T-helper 22 cell (primary cell): ENCODE measurements at places on chromosomes 3 and 15.

DNA sequence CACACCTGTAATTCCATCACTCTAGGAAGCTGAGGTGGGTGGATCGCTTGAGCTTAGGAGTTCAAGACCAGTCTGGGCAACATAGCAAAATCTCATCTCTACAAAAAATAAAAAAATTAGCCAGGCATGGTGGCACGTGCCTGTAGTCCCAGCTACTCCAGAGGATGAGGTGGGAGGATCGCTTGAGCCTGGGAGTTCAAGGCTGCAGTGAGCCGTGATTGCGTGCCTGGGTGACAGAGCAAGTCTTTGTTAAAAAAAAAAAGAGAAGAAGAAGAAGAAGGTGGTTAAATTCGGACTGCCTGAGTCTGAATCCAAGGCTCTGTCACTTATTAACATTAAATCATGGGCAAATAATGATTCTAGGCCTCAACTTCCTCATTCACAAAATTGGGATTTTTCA is 51.0 kb downstream of the EOMES start:
- DNase-seq = no peak

- DNase-seq = no peak
These were observed 337.2 kb downstream of the ZBTB20 start for GRCh38 chr3:114809668-114810413.

- DNase-seq = no peak
These were observed 93.7 kb upstream of the IMPG2 start for GRCh38 chr3:101414121-101414520.

DNA sequence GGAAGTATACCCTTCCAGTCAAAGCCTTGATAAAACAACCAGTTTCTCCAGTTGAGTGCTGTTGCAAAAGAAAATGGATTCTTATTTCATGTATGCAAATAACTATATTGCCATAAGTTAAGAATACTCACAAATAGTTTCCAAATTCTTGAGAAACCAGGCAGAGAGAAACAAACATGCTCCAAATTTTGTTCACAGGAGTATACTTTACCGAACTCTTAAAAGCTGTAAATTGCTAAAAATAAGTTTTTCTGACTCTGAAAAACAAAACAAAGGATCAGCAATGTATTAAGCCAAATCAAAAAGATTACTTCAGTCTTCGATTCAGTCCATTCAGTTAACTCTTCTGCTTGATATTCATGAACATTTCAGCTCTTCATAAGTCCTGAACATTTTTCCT is 646.5 kb downstream of the MCTP2 start:
- no peak for DNase-seq

DNA sequence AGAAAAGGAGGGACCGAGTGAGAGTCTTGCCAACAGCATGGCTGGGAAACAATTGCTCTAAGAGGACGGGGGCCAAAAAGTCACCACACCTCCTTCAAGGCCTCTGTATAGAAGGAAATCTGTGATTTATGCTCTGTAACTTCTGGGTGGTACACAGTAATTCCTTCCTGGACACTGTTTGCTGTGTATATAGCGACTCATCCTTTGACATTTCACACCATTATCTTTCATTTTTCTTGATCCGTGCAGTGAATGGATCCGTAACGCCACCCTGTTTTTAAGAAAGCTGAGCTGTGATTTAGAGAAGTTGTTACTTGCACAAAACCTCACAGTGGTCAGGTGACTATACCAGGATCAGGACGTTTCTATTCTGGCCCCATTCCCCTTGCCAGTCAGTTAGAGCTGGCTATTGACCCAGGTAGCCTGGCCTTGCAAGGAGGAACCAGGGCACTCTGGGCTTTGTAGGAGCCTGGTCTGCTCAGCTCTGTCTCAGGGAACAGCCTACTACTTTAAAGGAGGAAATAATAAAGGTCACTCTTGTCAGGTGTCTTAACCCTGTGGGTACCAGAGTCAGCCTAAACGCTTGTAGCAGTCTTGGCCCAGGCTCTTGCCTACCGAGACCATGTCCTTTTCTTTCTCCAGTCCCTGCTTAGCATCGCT is 86.5 kb upstream of the MYZAP start:
- no peak for DNase-seq

- DNase-seq = no peak
These were observed 36.0 kb downstream of the TIGIT start for GRCh38 chr3:114329823-114330222.

- DNase-seq = no peak
These were observed 45.2 kb downstream of the FBXL2 start for GRCh38 chr3:33322412-33322811.

GRCh38 chr3:180416111-180416594 is 185.8 kb upstream of the TTC14 start:
- DNase-seq = no peak

DNA sequence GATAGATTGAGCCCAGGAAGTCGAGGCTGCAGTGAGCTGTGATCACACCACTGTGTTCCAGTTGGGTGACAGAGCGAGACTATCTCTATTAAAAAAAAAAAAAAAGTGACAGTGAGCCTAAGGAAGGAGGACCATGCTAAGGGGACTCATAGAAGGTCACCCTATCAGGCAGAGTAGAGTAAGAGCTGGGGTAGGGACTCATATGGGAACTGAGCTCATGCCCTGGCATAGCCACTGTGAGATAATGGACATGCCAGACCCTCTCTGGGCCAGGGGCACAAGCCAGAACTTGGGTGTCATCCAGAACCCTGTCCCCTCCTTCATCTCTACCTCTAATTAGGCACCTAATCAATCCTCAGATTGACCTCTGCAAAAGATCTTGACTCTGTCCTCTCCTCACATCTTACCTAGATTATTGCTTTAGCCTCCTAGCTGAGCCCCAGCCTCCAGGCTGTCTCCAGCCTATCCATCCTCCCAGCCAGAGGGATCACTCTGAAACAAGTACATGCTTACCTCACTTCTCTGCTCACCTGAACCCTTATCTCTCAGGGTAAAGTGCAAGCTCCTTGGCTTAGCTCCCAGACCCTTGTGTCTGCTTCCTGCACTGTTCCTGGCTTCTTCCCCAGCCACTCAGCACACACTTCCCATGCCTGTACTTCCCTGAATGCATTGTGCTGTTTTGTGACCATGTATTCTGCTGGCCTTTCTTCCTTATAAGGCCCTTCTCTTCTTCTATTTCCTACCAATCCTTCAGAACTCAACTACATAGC is 76.4 kb downstream of the DAPK2 start:
- DNase-seq = no peak

- DNase-seq = no peak
These were observed 109.2 kb upstream of the TPM1 start for GRCh38 chr15:62933386-62933785.

DNA sequence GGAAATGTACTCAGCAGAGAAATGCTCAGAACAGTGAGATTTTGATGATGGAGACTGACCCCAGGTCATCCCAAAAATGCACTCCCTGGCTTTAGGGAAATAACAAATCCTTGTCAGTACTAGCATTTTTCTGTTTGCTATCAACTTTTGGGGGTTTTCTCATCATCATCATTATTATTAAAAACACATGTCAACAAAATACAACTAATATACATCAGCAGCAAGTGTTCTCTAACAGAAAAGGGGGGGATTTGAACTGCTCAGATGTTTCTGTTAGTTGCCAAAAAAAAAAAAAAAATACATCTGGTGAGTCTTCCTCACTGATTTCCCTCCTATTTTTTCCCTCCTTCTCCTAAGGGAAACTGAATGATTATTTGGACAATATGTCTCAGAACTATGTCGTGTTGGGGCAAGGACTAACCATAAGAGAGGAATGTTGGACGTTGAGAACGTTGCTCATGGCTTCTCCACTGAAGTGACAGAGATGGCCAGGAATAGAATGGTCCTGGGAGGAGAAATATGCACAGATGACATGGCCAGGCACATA is 230.0 kb upstream of the MCTP2 start:
- DNase-seq = no peak

DNA sequence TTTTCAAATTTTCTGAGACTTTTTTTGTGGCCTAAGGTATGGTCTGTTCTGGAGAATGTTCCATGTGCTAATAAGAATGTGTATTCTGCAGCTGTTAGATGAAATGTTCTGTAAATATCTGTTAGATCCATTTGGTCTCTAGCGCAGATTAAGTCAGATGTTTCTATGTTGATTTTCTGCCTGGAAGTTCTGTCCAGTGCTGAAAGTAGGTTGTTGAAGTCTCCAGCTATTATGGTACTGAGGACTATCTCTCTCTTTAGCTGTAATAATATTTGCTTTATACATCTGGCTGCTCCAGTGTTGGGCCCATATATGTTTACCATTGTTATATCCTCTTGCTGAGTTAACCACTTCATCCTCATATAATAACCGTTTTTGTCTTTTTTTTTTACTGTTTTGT is 13.2 kb upstream of the TUBGCP5 start:
- DNase-seq = no peak

DNA sequence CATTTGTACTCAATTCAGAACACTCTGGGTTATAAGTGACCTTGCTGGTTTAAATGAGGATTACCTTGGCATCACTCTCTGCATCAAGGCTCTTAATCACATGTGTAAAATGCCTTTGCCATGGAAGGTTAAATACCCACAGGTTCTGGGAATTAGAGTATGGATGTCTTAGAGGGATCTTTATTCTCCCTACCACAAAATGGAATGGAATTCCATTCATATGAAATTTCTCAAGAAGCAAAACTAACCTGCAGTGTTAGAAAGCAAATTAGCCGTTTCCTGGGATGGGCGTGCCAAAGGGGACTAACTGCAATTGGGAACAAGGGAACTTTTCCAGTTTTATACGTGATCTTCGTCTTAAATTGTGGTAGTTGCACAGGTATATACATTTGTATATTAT is 39.8 kb downstream of the TBL1XR1 start:
- no peak for DNase-seq

DNA sequence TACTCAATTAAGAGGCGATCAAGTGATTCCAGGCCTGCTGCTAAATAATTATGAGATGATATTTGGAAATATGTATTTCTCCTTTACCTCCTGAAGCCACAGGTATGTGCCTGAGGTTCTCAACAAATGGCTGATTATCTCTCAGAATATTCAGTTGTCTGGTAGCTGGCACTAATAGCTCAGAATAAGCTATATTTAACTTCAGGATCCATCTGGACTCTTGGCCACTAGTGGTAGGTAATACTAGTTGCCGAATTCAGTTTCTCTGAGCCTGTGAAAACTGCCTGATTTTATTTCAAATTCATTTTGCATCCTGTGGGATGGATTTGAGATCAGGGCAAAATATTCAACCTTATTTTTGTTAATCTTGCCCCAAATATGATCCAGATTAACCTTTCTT is 499.0 kb downstream of the DIPK2A start:
- no peak for DNase-seq

- no peak for DNase-seq
These were observed 46.1 kb downstream of the CMTM8 start for GRCh38 chr3:32284443-32285212.
